ENCODE measurements at places on chromosomes 16 and 17. TPM values are rescaled to one million over a fixed set of nuclear protein-coding genes. Genes with fewer than 3 reads are reported as not detected.

SLC43A2 gene
- 5.3 TPM for polyA plus RNA-seq

NOTUM gene
- polyA plus RNA-seq, result 0.04 TPM

PPP1R1B gene
- not detected for polyA plus RNA-seq

ADGRG3 gene
- polyA plus RNA-seq, result not detected

HOXB1 gene
- polyA plus RNA-seq, result not detected

FSCN2 gene
- polyA plus RNA-seq, result 0.26 TPM

AOC3 gene
- 0.12 TPM for polyA plus RNA-seq

CCL15 gene
- not detected for polyA plus RNA-seq

MPP2 gene
- 2.4 TPM for polyA plus RNA-seq

IL34 gene
- 5.1 TPM for polyA plus RNA-seq

PHOSPHO1 gene
- polyA plus RNA-seq, result 0.05 TPM

SHBG gene
- 0.50 TPM for polyA plus RNA-seq

DNA sequence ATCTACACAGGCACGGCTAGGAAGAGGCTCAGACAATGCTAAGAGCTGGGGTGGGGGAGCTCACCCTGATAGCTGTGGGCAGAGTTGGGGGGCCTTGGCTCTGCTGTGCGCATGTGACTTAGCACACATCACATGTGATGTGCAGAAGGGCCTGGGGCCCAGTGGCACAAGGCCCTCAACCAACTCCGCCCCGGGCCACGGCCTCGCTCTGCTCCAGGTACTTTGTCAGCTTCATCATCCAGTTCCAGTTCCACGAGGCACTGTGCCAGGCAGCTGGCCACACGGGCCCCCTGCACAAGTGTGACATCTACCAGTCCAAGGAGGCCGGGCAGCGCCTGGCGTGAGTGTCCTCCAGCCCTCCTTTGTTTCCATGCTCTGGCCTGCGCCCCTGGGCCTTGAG, 19.3 kb downstream of the ACE start:
- no peak for DNase-seq

- DNase-seq, result no peak
Measured at GRCh38 chr16:4064950-4065352, 51.3 kb downstream of the ADCY9 start.

DNA sequence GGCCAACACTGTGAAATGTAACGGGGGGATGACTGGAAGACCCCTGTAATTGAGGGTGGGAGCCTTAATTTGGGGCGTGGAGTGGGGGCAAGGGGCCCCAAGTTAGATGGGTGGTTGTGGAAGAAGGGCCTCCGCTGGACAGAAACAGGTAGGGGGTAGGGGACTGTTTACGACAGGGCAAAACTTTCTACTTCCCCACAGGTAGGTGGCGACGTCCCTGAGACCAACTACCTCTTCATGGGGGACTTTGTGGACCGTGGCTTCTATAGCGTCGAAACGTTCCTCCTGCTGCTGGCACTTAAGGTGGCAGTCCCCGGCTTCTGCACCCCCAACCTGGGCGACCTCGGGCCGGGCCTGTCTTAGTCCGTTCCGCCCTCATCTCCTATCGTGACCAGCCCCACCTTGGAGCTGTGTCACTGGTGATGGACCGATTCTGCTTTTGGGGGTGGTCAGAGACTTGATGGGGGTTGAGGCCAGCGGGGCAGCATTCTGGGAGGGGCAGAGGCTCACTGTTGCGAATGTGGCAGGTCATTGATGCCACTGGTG, 6.8 kb downstream of the PPP4C start:
- DNase-seq, result no peak

- DNase-seq, result no peak
Measured at GRCh38 chr16:84815462-84815861, 4.3 kb upstream of the CRISPLD2 start.

- DNase-seq, result no peak
Measured at GRCh38 chr16:24822542-24822941, 23.2 kb upstream of the SLC5A11 start.

DNA sequence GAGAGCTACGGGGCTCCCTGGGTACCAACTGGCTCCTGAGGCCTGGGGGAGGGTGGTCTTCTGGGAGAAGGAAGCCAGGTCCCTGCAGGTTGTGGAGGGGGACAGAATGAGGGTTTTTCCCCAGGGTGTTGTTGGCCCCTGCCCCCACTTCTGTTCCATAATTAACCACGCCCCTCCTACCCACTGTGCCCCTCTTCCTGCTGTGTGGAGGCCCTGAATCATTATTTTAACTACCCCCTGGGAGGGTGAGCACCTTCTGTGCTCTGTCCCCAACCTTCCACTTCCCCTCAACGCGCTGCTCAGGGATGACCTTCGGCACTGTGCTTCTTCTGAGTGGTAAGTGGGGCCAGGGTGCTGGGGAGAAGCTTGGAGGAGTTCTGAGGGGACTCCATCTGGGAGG, at the start of gene ITGAD:
Gene ITGAD (plus strand): TSS at position 280 of the 400 bp plus-strand sequence. CDS start 26 bp downstream, at position 306.
- no peak for DNase-seq

GRCh38 chr17:80385046-80385445, 29.9 kb upstream of the ENDOV start:
- no peak for DNase-seq

- no peak for DNase-seq
Measured at GRCh38 chr17:39555368-39555767, 52.4 kb downstream of the NEUROD2 start.

- no peak for DNase-seq
Measured at GRCh38 chr17:2649191-2649590, 55.7 kb downstream of the PAFAH1B1 start.

DNA sequence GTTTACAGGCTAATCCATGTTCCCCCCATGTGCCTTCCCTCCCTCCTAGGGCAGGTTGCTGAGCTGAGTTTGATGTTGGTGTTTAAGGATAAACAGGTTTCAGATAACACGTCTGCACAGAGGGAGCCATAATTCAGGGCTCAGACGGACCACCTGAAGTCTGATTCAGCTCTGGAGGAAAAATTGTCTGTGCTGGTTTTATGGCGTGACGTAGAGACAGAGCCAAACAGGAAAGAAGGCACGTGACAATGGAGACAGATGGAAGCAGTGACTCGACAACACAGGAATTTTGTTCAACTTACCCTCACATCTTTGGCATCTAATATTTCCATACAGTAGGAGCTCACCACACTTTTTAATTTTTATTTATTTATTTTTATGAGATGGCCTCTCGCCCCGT, 10.7 kb upstream of the USP10 start:
- peak; percentile 83 for DNase-seq

GRCh38 chr16:53960954-53961616, 257.1 kb downstream of the FTO start:
- DNase-seq, result no peak

GRCh38 chr16:5042574-5043171, 8.9 kb upstream of the NAGPA start:
- DNase-seq, result no peak

- DNase-seq, result no peak
Measured at GRCh38 chr17:15886221-15886620, 58.7 kb upstream of the ADORA2B start.

GRCh38 chr17:82378741-82379021, 7.1 kb downstream of the UTS2R start:
- DNase-seq, result no peak

- no peak for DNase-seq
Measured at GRCh38 chr16:89135971-89136765, 35.4 kb upstream of the CDH15 start.

DNA sequence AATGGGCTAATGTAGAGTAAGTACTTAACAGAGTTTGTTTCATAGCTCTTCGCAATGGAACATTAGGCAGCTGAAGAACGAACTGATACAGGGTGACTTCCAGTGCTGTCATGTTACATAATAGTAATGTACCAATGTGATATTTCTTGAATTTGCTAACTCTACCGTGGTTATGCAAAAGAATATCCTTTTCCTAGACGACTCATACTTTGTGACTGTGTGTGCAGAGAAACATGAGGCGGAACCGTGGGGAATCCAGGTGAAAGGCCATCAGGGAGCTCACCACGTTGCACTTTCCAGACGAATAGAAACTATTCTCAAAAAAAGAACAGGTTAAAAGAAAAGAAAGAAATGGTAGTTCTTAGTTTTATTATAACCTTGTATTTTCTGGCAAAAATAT, 13.2 kb downstream of the NOB1 start:
- no peak for DNase-seq

GRCh38 chr16:13136901-13137300, 235.5 kb downstream of the SHISA9 start:
- DNase-seq, result no peak

GRCh38 chr17:2682176-2682938, 29.2 kb downstream of the CLUH start:
- DNase-seq, result no peak
